Spinal cord (tissue), 10 donors: ENCODE measurements at places on chromosomes 7 and 10.

- DNase-seq, result no peak
Measured at GRCh38 chr10:52741851-52742250, 30.7 kb downstream of the MBL2 start.

GRCh38 chr7:85471740-85472139, 284.9 kb upstream of the SEMA3D start:
- DNase-seq, result no peak

DNA sequence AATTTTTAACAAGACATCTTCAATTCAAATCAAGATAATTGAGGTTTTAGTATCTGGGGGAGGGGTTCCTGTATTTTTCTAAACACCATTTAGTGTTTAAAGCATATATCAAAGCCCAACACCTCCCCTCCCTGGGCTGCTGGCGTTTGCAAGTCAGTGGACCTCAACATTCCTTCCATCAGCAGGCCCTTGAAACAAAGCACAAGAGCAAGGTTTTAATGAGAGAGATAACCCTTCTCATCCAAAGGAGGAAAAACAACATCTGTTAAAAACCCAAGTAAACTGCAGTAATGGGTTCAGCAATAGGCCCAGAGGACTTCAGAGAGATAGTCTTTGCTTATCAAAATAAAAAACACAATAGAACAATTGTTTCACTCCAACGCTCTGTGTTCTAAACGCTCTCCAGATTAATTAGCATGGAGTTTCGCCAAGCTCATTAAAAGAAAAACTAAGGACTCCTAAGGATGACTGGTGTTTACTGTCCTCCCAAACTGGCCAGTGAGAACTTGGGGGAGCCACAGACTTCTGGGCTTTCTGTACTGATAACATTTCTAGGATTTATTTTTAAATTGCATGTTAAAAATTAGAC, 2.5 kb downstream of the JCAD start:
- DNase-seq, result no peak

DNA sequence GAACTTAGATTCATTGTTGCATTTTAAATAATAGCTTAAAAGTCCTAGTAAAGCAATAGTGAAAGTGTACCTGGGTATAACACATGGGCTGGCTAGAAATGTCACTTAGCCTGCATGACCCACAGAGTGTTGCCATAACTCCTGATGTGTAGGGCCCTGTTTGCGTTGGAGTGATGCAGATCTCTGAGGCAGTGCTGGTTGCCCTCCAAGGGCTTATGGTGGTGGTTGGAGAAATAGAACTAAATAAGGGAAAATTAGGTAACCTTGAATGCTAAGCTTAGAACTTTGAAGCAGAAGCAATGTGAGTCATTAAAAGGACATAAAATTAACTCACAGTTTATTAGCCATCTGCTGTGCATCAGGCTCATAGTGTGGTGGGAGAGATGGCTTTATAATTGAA, 105.7 kb downstream of the CCNY start:
- no peak for DNase-seq

DNA sequence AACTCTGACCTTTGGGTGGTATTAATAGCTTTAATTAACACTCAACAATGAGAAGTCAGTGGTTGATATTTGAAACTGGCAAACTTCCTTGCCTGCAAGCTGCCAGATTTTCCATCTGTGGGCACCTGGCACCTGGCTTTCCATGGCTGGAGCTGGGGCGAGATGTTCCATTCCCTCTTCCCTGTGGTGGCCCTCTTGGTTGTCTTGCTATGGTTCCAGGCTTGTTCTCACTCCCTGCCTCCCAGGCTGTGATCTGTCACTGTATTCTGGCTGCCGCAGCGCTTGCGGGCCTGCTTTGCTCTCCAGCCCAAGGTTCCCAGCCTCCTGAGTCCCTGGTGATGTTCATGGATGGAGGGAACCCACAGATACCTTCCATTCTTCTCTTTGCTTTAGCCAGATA, 201.0 kb downstream of the FRMD4A start:
- no peak for DNase-seq

- no peak for DNase-seq
Measured at GRCh38 chr7:49112222-49112621, 187.9 kb downstream of the CDC14C start.

DNA sequence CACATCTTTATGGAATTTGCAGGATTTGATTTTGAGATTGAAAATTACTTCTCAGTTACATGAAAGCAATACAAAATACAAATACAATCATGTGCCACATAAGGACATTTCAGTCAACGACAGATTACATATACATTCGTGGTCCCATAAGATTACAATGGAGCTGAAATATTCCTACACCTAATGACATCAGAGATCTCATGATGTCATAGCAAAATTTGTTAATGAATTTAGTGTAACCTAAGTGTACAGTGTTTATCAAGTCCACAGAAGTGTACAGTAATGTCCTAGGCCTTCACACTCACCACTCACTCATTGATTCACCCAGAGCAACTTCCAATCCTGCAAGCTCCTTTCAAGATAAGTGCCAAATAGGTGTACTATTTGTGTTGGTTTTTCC, 126.5 kb downstream of the GPAM start:
- no peak for DNase-seq

DNA sequence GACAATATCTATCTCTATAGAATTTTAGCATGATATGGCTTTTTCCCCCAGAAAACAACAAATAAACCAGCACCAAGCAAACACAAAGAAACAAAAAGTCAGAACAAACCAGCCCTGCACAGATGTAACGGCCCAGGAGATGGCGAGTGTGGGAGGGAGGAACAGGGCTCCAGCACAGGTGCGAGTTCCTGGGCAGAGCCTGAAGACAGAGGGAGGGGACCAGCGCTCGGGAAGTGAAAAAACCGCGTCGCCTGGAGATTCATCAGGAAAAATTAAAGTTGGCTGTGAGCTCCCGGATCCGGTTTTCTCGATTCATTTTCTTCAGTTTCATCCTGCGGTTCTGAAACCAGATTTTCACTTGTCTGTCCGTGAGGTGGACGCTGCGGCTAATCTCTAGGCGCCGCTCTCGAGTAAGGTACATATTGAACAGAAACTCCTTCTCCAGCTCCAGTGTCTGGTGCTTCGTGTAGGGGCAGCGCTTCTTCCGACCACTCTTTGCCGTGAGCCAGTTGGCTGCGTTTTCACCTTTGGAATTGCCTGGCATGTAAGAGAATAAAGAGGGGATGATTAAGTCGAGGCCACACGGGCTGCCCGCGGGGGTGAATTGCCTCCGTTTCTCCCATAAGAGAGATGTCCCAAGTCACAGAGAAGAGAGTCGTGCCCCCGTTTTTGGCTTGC, 2.3 kb downstream of the HOXA10 start:
- no peak for DNase-seq

DNA sequence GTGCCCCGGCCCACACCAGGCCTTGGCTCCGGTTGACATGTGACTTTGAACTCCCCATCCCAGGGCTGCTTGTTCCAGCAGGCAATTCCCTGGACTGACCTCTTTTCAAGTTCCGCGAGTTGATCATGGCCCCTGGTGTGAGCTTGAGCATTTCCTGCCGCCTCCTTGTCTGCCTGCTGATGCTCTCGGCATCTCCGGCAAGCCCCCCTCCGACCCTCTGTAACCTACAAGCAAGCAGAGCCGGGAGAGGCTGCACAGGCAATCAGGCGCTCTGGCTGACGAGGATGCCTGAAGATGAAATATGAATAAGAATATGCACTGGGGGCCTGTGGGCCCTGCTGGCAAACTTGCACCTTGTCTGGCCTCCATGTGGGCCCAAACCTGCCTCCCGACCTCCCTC, 304.9 kb upstream of the MKI67 start:
- DNase-seq, result no peak

DNA sequence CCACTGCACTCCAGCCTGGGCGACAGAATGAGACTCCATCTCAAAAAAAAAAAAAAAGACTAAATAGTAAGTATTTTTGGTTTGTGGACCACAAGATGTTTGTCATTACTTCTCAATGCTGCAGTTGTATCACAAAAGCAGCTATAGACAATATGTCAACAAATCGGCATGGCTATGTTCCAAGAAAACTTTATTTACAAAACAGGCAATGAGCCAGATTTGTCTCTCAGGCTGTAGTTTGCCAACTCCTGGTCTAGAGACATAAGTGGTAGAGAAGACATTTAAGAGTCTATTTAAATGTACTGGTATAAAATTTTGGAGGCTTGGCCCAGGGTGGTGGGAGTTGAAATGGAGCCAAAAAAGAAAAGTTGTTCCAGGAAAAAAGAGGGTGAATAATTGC, 185.8 kb downstream of the SORCS1 start:
- DNase-seq, result no peak

- DNase-seq, result no peak
Measured at GRCh38 chr10:109963439-109963838, 40.1 kb upstream of the XPNPEP1 start.

DNA sequence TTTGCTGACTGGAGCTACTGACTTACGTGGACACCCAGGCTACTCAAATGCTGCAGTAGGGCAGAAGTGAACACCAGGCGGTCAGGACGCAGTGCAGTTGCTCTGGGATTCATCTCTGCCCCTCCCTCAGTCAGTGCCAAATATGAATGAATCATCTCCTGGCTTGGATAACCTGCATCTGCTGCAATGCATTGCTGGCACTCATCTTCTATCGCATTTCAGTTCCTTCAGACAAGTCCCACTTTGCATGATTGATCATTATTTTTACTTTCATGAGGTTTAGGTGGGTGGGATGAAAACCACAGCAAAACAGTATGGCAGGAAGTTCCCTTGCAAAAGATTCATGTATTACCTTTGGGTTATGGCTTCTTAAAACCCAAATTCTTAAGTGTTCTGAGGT, 224.6 kb upstream of the NRP1 start:
- no peak for DNase-seq

- DNase-seq, result no peak
Measured at GRCh38 chr7:130902755-130903357, 168.8 kb upstream of the KLF14 start.

- peak; percentile 71 for DNase-seq
Measured at GRCh38 chr7:27103489-27104226, 1.2 kb upstream of the HOXA2 start.

GRCh38 chr7:157866336-157866924, 529.6 kb downstream of the DNAJB6 start:
- DNase-seq, result no peak

- no peak for DNase-seq
Measured at GRCh38 chr10:84256510-84257342, 11.9 kb downstream of the RGR start.

- DNase-seq, result no peak
Measured at GRCh38 chr7:4626318-4626845, 55.7 kb upstream of the FOXK1 start.

DNA sequence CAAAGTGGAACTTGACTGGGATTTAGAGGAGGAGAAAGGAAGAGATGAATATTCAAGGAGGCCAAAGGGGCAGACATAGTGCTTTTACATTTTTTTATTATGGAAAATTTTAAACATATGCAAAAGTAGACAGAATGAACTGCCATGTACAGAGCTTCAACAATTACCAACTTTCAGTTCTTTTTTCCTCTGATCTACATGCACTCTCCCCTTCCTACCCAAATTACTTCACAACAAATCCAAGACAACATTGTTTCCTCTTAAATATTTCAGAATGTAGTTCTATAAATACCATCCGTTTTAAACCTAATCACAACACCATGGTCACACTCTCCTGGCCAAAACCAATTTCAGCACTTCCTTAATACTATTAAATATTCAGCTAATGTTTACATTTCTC, 83.5 kb upstream of the FZD1 start:
- no peak for DNase-seq

GRCh38 chr10:17025444-17026295, 103.9 kb downstream of the CUBN start:
- peak; percentile 88 for DNase-seq

GRCh38 chr10:78815702-78816334, 252.9 kb upstream of the ZMIZ1 start:
- DNase-seq, result no peak

DNA sequence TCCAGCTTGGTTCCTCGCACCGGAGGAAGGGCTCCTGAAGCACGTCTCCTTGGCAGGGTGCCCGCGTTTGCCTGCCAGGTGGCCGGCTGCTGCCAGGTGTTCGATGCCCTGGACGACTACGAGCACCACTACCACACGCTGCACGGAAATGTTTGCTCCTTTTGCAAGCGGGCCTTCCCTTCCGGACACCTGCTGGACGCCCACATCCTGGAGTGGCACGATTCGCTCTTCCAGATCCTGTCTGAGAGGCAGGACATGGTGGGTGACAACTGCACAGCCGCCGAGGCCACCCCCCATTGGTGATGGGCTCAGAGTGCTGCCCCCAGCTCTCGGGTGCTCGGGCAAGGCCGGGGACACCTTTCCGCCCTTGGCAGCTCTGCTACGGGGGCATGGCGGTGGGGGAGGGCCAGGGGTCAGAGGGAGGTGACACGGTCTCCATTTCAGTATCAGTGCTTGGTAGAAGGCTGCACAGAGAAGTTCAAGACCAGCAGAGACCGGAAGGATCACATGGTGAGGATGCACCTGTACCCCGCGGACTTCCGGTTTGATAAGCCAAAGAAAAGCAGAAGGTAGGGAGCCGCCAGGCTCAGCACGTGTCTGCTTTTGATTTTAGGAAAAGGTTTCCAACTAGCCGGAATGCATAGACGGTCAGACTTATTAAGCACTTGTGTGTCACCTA, 1.1 kb downstream of the ZNF511 start:
- DNase-seq, result no peak

DNA sequence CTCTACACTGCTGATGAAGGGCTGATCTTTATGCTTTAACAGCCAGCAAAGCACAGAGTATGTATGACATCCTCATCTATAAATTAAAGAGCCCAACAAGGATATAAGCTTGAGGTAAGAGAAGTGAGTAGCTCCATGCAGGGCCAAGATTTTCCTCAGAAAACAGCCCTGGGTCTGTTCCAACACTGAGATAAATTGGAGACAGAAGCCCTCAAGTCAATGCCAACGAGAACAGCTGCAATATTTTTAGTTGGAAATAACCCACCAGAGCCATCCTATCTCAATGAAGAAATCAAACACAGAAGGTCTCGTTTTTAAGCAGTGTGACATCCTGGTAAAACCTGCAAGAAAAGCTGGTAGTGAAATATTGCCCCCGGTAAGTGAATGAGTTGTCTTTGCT, 297.0 kb upstream of the AUTS2 start:
- no peak for DNase-seq

- DNase-seq, result no peak
Measured at GRCh38 chr7:15068324-15068723, 165.8 kb upstream of the DGKB start.

- no peak for DNase-seq
Measured at GRCh38 chr7:104878577-104878976, 135.4 kb upstream of the KMT2E start.

DNA sequence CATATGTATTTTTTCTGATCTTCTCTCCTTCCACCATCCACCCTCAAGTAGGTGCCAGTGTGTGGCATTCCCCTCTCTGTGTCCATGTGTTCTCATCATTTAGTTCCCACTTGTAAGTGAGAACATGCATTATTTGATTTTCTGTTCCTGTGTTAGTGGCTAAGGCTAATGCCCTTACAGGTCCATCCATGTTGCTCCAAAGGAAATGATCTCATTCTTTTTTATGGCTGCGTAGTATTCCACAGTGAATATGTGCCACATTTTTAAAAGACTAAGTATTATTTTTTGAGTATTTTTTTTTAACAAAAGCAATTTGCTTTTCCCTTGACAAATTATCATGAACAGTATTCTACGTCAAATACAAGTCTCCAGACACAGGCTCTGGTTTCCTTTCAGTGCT, 86.4 kb upstream of the ZNF746 start:
- no peak for DNase-seq

- DNase-seq, result no peak
Measured at GRCh38 chr10:96089116-96089515, 41.0 kb upstream of the ZNF518A start.

GRCh38 chr10:33618196-33618595, 283.7 kb upstream of the NRP1 start:
- no peak for DNase-seq

GRCh38 chr10:79178614-79179163, 109.9 kb downstream of the ZMIZ1 start:
- peak; percentile 67 for DNase-seq

GRCh38 chr10:71375952-71376351, 20.8 kb upstream of the CDH23 start:
- DNase-seq, result no peak
